ENCODE measurements at places on chromosomes 13 and 19. TPM values are rescaled to one million over a fixed set of nuclear protein-coding genes. Genes with fewer than 3 reads are reported as not detected.
A peak's percentile ranks its signal among the peaks of the same experiment; 100 is the strongest.

GRCh38 chr19:55131421-55131820, 14.0 kb upstream of the PPP1R12C start:
- no peak for DNase-seq

- no peak for DNase-seq
Measured at GRCh38 chr19:50000841-50001557, 24.2 kb downstream of the VRK3 start.

GRCh38 chr13:72985610-72986009, 73.2 kb upstream of the KLF5 start:
- no peak for DNase-seq

- no peak for DNase-seq
Measured at GRCh38 chr19:48616491-48617056, 1.7 kb upstream of the FAM83E start.

DNA sequence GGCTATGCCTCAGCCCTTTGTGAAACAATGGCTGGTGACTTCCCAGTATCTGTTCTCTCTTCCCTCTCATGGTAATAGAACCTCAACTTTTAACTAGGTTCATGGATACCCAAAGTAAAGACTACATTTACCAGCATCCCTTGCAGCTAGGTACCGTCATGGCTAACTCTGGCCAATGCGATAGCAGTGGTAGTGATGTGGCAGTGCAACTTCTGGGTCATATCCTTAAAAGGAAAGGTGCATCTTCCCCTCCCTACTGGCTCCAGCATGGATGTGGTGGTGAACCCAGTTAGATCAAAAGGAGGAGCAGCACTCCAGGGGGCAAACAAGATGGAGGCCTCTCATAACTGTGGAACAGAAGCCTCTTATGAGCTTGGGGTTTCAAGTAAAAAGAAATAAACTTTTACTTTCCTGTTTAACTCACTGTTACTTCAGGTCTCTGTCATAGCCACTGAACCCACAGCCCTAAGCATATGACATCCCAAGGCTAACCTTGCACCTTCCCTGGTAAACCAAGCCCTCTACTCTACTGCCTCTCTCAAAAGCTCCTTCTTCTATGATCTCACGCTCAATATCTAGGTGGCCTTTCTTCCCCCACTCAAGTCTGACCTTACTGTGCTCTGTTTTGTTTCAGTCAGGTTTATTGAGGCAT, 104.4 kb downstream of the DOCK9 start:
- no peak for DNase-seq

- peak; percentile 77 for DNase-seq
Measured at GRCh38 chr13:32650705-32651311, 64.6 kb downstream of the PDS5B start.

DNA sequence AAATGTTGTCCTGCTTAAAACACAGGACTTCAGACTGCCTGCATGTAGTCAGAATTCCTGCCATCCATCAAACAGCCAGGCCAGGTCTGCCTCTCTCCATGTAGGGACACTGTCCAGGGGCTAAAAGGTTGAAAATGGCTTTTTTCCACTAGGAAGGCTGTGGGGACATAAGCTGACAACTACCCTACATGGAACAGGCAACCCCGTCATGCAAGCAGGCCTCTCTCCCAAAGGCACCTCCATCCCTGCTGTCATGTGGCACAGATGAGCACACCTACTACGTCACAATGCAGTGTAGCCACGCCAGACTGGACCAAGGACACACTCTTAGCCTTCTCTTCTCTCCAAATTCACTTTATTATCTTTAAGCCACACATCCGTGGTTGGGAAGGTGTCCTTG, 40.8 kb downstream of the LATS2 start:
- no peak for DNase-seq

DNA sequence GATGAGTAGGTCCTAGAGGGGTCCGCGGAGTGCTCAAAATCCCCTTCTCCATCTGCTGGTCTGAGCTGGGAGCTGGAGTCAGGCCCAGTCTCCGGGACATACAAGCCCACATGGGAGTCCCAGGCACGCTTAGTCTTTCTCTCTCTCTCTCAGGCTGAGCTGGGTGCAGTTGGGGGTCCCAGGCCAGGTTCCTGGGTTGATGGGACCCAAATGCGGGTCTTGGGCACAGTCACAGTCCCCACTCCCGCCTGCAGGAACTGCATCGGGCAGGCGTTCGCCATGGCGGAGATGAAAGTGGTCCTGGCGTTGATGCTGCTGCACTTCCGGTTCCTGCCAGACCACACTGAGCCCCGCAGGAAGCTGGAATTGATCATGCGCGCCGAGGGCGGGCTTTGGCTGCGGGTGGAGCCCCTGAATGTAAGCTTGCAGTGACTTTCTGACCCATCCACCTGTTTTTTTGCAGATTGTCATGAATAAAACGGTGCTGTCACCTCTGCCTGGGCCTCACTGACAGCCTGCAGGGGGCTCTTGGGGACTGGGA, 23.8 kb downstream of the CYP4F12 start:
- DNase-seq = no peak

DNA sequence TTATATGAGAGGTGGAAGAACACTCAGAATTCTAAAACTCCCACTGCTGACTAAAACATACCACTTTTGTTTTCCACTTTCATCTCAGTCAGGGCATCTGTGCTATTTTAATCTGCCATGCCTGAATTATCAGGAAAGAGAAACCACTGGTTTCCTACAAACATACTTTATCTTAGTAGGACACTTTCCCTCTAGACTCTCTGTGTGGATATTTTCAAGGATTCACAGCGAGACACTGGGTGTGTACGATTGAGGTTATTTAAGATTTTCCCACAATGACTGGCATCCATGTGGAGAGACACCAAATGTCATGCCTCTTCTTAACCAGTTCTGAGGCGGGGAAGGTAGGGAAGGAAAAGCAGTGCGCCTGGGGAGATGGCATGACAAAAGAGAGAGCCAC, 212.2 kb downstream of the ENOX1 start:
- peak; percentile 13 for DNase-seq

DNA sequence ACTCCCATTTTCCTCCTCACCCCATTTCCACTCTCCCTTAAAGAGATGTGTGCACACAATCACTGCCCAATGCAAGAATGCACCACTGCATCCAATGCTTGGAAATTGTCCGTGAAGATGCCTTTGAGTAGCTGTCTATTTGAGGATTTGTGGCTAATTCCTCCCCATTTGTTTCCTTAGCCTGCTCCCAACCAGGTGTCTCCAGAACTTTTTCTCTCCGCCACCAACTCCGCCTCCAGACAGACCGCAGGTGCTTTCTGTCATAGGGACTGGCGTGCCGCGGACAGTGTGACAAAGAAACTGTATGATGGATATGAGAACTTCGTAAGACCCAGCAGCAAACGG, 461 bp upstream of the TM9SF2 start:
- DNase-seq = no peak

DNA sequence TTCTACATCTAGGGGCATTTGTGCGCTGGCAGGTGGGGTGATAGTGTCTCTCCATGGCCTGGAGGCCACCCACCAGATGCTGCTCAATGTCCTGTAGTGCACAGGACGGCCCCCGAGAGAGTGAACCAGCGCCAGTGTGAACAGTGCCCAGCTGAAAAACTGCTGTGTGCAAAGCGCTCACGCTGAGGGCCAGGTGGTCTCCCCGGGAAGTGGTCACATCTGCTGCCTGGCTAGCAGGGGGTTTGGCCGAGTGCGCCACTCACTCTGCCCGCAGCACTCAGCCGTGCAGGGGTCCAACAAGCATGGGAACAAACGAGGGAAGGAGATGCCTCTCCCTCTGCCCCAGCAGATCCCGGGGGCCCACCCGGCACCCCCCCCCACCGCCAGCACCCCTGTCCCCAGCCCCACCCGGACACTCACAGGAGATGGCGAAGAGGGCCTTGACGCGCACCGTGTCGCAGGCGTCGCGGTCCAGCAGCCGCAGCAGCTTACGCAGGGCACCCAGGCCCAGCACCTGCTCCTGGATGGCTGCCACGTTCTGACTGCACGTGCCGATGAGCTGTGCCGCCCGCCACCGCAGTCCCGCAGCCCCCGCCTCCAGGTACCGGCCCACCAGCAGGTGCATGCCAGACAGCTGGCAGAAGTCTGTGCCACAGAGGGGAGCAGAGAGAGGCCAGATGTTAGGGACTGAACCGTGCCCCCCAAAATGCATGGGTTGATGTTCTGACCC, 5.8 kb downstream of the HSPBP1 start:
- no peak for DNase-seq

DNA sequence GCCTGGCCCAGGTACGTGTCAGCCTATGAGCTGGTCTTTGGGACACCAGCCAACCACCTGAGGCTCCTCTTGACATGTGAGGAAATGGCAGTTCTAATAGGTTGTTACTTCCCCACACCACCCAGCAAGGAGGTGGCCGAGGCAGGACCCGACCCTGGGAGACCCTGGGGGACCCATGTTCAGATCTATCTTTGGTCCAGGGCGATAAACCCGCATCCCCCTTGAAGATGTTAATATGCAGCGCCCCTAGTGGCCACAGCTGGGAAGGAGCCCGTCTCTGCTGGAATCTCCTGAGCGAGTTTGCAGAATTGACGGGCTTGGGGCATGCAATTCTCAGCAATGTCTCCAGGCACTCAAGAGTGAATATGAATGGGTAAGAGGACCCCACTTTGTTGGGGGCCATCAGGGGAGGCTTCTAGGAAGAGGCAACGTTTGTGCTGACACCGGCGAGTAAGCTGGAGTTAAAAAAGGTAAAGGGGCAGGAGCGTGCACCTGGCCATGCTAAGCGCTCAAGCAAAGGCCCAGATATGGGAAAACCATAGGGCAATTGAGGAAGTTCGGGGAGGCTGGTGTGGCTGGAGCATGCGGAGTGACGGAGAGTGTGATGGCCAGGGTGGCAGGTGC, 1.5 kb upstream of the MYO1F start:
- DNase-seq = peak; percentile 40

DNA sequence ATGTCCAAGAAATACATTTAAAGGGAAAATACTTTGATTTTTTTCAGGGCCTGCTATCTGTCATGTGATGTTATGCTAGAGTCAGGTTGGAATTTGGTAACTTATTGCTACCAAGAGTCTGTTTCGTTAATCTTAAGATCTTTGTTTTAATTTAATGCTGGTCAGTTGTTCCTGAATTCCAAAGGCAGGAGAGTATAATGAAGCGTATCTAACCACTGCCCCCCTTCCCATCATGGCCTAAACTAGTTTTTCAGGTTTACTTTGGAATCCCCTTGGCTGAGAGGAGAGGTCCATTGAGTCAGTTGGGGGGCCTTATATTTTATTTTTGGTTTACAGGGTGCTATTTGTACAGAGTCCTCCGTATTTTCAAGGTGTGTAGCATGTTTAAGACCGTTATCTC, 116.3 kb upstream of the SLC7A1 start:
- DNase-seq = no peak

DNA sequence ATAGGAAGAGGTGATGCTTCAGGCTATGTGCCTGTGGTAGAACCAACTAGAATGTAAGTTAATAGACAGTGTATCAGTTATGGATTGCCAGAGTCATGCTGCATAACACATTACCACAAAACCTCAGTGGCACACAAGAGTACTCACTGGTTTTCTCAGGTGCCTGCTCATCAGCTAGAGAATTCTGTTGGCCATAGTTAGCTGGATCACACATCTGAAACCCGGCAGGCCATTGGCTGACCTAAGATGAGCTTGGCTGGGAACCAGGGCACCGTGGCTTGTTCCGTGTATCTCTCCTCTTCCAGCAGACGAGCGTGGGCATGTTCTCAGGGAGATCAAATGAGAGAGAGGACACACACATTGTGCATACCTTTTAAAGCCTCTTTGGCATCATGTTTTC, 76.7 kb downstream of the TEX26 start:
- peak; percentile 59 for DNase-seq

- no peak for DNase-seq
Measured at GRCh38 chr13:19061278-19061677, 120.3 kb downstream of the TUBA3C start.

DNA sequence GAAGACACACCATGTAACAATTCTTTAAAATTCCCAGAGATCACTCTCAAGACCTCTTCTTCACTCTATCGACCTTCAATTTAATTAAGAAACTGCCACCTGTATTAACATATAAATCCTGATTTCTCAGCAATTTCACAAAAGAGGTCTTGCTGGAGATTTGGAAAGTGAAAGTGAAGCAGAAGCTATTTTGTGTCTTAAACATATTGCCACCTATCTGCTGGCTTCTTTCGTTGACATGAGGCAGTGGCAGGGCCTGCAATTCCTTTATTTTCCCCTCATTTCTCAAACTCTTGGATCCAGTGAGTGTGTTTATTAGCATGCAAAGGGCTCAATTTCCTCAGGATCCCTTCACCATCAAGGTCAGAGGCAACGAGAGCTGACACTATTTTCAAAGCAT, 780.2 kb upstream of the SLITRK1 start:
- DNase-seq = no peak

GRCh38 chr13:35990196-35990595, 141.0 kb downstream of the DCLK1 start:
- DNase-seq = no peak

DNA sequence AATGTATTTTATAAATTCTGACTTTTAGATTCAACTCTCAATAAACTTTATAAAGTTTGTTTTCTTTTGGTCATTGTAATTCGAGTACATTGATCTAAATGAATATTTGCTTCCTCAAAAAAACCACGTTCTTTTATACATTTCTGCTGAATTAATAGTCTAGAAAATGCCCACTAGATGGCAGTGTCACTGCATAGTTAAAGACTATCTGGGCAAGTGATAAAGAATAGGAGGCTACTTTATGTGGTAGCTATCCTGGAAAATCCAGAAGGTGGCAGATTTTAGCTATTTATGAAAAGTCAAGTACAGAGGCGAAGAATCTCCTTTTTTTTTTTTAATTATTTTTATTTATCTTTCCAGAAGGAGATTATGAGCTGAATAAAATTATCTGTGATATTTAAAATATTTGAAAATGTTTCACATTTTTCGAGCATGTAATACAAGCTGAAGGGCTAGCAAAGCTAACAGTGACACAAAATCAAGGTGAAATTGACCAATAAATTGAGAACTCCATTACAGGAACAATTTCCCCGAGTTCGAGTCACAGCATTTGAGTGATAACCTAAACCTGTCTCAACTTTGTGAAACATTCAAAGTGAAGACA, 221.8 kb downstream of the OLFM4 start:
- peak; percentile 64 for DNase-seq

GRCh38 chr13:77274126-77274525, 52.8 kb downstream of the MYCBP2 start:
- DNase-seq = peak; percentile 1

Gene CDC16
- 44.7 TPM for total RNA-seq

Gene STOML3
- total RNA-seq = not detected

Gene MBD3L3
- total RNA-seq = not detected

Gene CCDC169
- total RNA-seq = 8.1 TPM

Gene C3
- total RNA-seq = 1.1 TPM

Gene TNFRSF19
- total RNA-seq = 37.3 TPM

Gene ICAM4
- total RNA-seq = not detected

Gene ZNF578
- total RNA-seq = 2.0 TPM

Gene SMG9
- 17.3 TPM for total RNA-seq

Gene OR7C1
- 0.06 TPM for total RNA-seq

Gene GMIP
- 5.6 TPM for total RNA-seq

Gene VSIG10L
- 1.2 TPM for total RNA-seq

All from LHCN-M2 (cell line).